Breast epithelium (tissue), 4 donors: ENCODE measurements at places on chromosomes 3 and 15. TPM values are rescaled to one million over a fixed set of nuclear protein-coding genes. Genes with fewer than 3 reads are reported as not detected.

GRCh38 chr3:30146978-30147377 lies 459.4 kb upstream of the TGFBR2 start:
- DNase-seq: no peak

GRCh38 chr15:26580943-26581342 lies 191.9 kb downstream of the GABRB3 start:
- no peak for DNase-seq

- DNase-seq: no peak
Measured at GRCh38 chr3:62601238-62602070, 228.1 kb upstream of the FEZF2 start.

Gene POC1A
- 1.9 TPM for total RNA-seq

- no peak for DNase-seq
Measured at GRCh38 chr15:100041127-100041828, 300.5 kb downstream of the ADAMTS17 start.

DNA sequence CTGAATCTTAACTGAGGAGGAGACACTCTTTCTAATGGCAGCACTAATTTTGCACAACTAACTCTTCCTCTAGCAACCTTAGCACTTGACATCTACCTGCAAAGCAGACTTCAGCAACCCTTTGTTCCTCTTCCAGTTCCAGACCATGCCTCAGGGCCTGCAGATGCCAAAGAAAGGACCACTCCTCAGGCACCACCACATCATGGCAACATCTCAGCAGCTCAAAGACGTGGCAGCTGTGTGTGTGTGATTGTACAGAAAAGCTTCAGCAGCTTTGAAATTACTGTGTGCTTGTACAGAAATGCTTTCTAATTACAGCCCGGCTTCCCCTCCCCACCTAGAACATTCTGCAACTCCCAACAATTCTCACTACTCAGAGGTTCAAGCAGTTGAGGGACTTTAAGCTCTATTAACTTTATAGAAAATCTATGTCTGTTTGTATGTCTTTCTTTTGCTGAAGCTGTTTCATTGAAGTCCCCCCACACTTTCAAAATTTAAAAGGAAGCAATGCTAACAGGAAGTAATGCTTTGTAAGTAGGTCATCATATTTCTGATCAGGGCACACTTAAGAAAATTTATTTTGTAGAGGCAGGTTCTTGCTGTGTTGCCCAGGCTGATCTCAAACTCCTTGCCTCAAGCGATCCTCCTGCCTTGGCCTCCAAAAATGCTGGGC lies 115.2 kb downstream of the CD47 start:
- DNase-seq: no peak

DNA sequence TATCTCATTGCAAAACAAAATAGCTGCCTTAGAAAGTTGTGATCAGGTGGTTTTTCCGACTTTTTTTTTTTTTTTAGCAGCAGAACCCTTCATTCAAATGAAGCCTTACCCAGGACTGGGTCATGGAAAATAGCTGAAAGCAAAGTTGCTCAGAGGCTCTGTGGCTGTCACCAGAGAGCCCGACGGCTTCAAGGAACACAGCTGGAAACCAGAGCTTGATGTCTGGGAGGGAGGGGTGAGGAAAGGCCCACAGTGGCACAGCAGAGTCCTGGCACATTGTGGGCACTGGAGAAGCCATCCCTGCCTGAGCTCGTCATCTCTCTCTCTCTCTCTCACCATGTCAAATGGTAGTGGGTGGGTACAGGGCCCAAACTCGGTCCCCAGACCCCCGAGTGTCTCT lies 77.5 kb downstream of the RPN1 start:
- no peak for DNase-seq

Gene AKAP13
- 259 TPM for total RNA-seq

Gene GABRR3
- not detected for total RNA-seq

Gene CLDN18
- not detected for total RNA-seq

GRCh38 chr3:183018421-183019192 lies 38.3 kb upstream of the DCUN1D1 start:
- no peak for DNase-seq

Gene AHSG
- total RNA-seq: not detected

Gene ATP13A5
- total RNA-seq: 4.5 TPM

Gene DOCK3
- total RNA-seq: 0.73 TPM

- no peak for DNase-seq
Measured at GRCh38 chr15:52208306-52208946, 17.2 kb upstream of the GNB5 start.

GRCh38 chr15:70715840-70716485 lies 47.4 kb downstream of the UACA start:
- no peak for DNase-seq

Gene NECTIN3
- 17.1 TPM for total RNA-seq

DNA sequence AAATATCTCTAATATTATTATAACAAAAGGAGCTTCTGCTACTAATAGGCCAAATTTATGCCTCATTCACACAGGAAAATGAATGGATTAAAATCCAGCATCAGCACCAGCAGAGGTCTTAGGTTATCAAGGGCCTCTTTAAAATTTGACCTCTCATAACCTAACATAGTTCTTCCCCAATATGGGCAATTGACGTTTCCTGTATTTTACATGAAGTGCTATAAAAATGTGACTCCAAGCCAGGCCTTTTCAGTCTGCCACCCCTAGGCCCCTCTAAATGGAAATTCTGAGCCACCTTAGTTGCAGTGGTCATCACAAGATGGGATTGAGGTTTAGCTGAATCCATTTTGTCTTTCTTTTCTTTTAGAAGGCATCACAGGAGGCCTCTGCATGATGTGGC lies 70.1 kb downstream of the CASR start:
- DNase-seq: no peak

DNA sequence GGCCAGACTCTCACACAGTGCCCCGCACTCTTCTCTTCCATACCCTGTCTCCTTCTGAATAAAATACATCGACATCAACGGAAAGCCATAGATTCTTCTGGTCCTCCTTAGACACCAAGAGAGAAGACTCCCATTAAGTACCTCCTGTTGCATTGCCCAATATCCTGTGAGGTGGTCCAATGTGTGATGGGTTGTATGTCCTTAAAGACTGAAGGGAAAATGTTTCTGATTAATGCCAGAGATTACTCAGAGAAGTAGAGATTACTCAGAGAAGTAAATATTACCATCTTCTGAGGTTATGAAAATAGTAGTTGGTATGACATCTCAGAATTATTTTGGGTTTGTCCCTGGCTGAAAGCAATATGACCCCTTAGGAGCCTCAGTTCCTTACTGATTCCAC lies 60.8 kb upstream of the GALNT15 start:
- DNase-seq: no peak

Gene SLC2A2
- total RNA-seq: not detected

DNA sequence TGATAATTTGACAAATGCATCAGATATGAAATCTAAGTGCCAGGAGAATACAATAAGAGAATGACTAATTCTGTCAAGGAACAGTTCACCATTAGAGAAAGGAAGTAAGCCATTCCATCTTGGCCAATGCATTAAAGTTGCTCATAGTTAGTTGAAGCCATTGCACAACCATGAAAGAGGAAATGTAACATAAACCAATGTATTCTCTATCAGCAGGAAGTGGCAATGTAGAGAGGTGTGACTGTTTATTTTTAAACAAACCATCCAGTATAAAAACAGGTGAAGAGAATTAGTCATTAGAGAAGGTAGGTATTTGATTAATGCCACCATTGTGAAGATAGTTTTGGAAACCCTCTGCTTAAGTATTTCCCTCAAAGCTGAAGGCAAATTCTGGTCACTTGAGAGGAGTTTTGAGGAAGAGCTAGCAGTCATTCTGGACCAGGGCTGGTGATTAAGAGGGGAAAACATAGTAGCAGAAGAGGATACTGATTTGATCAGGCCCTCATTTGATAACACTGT lies 10.7 kb upstream of the ANXA2 start:
- no peak for DNase-seq

GRCh38 chr3:122255757-122256439 lies 69.2 kb upstream of the CSTA start:
- DNase-seq: no peak

DNA sequence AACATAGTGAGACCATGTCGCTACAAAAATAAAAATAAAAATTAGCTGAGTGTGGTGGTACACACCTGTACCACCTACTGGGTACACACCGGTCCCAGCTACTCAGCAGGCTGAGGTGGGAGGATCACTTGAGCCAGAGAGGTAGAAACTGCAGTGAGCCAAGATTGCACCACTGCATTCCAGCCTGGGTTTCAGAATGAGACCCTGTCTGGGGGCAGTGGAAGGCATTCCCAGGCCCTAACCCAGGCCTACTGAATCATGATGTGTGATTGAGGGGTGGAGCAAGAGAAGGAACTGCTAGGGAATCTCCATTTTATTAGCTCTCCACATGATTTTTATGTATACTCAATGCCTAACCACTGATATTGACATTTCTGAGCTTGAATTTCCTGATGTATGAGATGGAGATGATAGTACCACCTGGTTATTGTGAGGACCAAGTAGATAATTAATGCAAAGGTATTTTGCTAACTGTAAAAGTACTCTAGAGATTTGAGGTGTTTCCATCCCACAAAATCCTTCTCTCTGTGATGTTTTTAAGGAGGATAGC lies 169.5 kb upstream of the UMPS start:
- no peak for DNase-seq

Gene NR1I2
- total RNA-seq: 0.32 TPM

Gene OCA2
- total RNA-seq: 0.59 TPM

Gene XCR1
- total RNA-seq: under 0.01 TPM

Gene GNB5
- total RNA-seq: 43.9 TPM
